ENCODE measurements at places on chromosomes 4 and X.
A peak's percentile ranks its signal among the peaks of the same experiment; 100 is the strongest.

DNA sequence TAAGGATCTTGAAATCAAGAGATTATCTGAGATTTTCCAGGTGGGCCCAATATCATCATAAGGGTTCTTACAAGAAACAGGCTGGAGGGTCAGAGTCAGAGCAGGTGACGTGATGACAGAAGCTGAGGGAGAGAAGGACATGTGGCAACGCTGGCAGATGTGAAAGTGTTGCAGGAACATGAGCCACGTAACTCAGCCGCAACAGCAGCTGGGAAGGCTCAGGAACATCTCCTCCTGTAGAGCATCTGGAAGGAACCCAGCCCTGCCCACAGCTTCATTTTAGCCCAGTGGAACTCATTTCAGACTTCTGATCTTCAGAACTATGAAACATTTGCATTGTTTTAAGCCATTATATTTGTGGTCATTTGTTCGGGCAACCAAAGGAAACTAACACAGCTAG, 156.3 kb upstream of the VEGFC start:
- peak; percentile 54 for DNase-seq

GRCh38 chr4:61555789-61556188, 355.7 kb downstream of the ADGRL3 start:
- no peak for DNase-seq

DNA sequence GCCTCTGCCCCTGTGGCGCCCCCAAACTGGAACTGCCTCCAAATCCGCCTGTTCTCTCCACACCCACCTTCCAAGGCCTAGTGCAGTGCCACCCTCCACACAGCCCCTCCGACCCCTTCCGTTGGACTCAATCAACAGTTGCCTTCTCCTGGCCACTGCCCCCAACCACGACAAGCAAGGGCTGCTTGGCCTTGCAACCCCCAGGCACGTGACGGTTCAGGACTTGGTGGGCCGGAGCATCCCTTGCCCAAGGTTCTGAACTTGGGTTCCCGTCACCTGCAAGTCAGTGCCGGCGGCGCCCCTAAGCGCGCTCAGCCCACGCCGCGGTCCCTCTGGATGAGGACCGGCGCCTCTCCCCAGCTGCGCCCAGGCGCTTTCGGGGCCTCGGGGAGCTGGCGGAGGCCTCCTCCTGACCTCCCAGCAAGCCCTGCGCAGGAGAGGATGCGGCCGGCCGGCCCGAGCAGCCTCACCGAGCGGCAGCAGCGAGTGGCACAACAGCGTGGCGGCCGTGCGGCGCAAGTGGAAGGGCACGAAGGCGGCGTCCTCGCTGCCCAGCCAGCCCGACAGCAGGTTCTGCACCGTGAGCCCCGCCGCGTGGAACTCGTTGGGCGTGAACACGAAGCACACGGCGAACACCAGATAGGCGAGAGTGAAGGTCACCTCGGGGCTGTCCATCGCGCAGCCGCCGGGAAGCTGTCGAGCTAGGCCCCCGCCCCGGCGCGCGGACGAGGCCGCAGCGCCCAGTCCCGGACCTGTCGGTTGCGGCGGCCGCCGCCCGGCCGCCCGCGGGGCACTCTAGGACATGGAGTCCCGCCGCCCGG, 750 bp downstream of the TMEM129 start:
- peak; percentile 75 for DNase-seq

- no peak for DNase-seq
These were observed at the start of gene RXFP1 for GRCh38 chr4:158521484-158522088. Gene RXFP1 (plus strand): TSS chr4:158521882. CDS start chr4:158521977, 95 bp downstream.

DNA sequence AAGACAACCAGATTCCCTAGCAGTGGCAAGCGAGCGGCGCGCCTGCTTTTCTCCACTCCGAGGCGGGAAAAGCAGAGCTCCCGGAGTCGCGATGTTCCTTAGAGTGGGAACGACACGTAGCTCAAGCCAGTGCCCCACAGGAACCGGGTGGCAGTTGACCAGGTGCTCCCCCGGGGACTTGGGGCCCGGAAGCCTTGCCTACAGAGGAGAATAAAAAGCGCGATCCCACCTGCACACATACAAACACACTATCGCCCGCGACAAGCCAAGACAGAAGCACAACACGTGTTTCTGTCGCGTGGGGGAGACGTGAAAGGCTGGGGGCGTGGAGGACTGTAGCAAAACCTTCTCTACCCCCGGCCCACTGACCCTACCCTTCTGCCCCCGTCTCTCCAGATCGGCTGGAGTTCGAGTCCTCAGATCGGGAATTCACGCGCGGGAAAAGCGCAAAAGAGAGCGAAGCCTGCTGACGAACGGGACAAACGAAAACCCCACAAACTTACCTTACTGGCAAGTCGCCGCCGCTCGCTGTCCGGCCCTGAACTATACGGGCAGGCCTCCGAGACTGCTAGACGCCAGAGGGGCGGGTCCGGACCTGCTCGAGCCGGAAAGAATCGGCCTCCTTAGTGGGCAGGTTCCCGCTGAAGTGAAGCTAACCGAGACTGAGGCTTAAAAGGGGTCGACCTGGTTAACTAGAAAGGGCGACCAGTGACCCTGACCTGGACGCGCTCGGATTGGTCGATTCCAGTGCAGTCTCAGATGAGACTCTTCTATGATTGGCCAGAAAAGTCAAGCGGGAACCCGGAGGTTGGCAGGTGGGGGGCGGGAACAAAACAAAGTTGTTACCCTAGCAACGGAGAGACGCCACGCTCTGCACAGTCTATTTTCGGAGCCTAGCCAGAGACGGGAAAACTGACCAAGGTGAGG, at the start of the genes DNAAF6 and NUP62CL:
TSS of gene DNAAF6 (plus strand) at position 842 of the 927 bp plus-strand sequence. CDS start 6,265 bp downstream, outside the sequence.
TSS of gene NUP62CL (minus strand) at position 664 of the 927 bp plus-strand sequence. CDS start 31,287 bp downstream, outside the sequence.
- peak; percentile 1 for DNase-seq

GRCh38 chrX:79096145-79096556, 48.3 kb upstream of the GPR174 start:
- no peak for DNase-seq

GRCh38 chr4:148076964-148077363, 345.1 kb downstream of the ARHGAP10 start:
- no peak for DNase-seq

- DNase-seq: no peak
These were observed 1.1 kb downstream of the RNF212 start for GRCh38 chr4:1112174-1112820.

DNA sequence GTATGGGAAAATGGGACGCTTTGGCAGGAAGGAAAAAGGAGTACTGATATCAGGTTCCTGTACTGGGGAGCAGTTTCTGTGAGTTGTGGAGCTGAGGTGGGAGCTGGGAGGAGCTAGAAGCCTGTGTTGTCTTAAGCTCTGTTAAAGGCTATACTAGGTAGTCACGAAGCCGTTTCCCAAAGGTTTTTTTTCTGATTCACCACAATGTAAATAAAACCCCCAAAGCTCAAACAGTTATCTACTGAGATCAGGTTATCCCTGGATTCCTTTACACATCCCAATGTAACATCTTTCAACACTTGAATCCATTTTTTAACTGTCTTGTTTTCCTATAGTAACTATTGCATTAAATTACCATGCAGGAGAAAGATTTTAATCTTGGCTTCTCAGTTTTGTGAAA, 297.4 kb upstream of the SFRP2 start:
- DNase-seq: no peak

GRCh38 chr4:41795796-41796385, 47.4 kb upstream of the PHOX2B start:
- DNase-seq: no peak

GRCh38 chr4:179307297-179308136, 1865.3 kb upstream of the AGA start:
- DNase-seq: peak; percentile 2

DNA sequence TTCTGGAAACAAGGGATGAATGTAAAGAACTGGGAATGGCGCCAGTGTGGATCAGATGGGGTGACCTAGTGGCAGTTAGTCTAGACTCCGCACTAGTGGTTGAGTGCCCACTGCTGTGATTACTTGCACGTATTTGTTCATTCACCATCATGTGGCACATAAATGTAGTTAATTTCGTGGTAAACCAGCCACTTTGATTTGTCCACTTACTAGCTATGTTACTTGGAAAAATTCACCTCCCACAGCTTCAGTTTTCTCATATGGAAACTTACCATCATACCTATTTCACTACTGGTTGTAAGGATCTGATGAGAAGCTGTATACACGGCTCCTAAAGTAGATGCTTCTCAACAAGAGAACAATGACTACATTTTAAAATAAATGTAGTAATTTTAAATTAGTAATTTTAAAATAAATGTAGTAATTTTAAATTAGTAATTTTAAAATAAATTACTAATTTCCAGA, 394 bp upstream of the DYNLT3 start:
- DNase-seq: no peak

DNA sequence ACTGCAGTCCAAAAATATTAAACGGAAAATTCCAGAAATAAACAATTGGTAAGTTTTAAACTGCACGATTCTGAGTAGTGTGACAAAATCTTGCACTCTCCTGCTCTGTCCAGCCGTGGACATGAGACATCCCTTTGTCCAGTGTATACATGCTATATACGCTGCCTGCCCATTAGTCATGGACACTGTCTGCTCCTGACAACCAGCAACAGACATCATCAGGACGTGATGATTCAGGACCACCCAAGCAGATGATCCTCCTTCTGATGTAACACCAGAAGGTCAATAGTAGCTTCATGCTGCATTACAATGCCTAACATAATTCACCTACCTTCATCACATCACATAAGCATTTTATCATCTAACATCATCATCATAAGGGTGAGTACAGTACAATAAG, 36.3 kb downstream of the ATRX start:
- DNase-seq: peak; percentile 21

DNA sequence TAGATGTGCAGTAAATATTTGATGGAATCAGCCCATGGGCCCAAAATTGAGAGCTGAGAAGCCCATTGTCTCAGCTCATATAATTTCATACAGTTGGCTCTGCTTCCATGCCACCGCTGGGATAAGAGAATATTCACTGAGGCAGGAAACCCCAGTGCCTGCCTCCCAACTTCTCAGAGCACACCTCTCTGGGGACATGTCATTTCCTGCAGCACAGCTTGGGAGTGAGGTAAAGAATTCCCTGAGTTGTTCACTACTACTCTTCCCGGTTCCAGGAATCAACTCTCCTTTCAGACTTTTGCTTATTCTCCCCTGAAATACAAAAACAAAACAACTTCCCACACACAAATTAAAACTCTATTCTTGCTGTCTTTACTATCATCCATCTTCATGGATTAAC, 389.3 kb downstream of the MAPK10 start:
- no peak for DNase-seq

DNA sequence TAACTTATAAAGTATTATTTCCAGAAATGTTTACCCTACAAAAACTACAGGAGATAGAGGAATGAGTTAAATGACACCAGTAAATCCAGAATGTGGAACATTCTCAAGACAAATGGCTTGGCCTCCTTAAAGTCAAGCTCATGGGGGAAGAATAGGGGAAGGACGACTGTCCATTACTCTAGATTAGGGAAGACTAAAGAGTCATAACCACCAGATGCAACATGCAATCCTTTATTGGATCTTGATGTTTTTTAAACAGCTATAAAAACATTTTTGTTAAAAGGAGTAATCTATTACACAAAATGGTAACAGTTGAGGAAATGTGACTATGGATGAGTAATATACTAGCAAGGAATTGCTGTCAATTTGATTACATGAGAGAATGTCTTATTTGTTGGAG, 11.1 kb downstream of the ACOT9 start:
- no peak for DNase-seq

- DNase-seq: no peak
These were observed 461.5 kb downstream of the FSTL5 start for GRCh38 chr4:161702287-161702686.

DNA sequence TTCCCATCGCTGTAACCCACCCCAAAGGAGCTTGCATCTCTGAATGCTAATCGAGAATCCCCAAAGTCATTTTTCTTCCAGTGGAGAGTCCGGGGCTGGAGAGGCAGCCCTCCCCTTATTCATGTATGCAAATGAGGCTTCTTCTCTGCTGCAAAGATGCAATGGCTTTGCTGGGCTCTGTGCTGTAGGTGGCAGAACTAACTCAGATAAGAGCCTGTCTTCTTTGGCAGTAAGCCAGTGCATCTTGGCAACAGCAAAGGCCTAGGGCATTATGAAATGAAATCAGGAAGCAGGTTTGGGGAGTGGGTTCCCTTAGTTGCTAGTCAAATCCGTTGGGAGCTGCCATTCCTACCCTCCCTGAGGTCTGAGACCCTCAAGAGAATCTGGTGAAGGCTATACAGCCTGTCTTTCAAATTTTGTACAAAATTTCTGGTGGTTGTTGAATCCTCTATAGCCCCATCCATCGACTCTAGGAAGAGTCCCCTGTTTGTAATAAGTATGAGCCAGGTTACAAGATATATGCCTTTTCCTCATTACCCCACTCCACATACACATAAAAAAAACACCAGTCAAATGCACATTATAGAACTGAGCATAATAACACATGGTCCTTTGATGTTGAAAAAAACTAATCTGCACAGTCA, 290.6 kb upstream of the TAPT1 start:
- peak; percentile 24 for DNase-seq

DNA sequence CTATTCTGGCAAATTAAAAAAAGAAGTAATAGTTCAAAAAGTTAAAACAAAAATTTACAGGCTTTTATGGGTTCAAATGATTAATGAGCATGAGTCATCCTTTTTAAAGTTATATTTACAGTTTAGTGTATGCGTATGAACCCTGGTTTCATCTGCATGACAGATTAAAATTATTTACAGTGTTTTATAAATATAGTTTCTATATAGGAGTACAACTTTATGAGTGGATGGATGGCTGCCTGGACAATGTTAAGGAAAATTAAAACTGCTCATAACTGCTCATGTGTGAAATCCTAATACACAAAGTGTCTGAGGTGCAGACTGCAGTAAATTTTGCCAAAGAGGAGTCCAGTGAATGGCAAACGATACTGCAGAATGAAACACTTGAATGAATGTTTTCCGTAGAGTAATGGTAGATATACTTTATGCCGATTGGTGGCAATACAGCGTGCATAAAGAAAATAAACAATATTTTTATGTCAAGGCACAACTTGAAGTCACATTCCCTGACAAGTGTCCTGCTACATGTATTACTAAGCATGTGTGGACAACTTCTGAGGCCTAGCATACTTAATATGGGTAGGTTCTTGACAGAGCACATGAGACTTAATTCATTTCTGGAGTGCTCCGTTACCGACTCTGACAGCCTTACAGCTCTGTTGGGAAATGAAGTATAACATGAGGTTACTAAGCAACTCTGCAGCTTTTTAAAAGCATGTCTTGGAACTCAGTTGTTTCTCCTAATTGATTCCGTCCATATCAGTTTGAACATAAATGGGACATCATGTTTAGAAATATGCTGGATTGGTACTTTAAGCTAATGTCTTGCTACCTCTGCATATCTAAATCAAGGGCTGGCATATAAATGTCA, 985.6 kb upstream of the PCDH7 start:
- no peak for DNase-seq

DNA sequence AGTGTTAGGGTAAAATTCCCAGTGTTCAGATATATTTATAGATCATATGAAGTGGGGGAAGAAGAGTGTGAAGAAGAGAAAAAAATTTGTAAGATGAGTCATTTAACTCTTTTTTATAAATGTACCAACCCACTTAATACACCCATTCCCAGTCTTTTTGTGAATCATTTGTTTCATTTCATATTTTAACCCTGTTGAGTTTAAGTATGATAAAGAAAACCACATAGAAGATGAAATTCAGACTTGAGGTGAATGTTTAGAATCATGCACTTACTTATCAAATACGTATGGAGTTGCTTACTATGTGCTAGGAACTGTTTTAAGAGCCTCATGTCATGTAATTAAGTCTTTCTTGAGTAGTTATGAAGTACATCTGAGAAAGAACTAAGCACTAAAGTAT, 56.6 kb upstream of the DAPP1 start:
- no peak for DNase-seq

Data from foreskin fibroblast (primary cell).